ENCODE measurements at places on chromosomes 16 and 17.

- no peak for DNase-seq
These were observed 31.7 kb downstream of the ADCY7 start for GRCh38 chr16:50298075-50298460.

GRCh38 chr17:52546990-52547389 is 388.5 kb upstream of the CA10 start:
- no peak for DNase-seq

DNA sequence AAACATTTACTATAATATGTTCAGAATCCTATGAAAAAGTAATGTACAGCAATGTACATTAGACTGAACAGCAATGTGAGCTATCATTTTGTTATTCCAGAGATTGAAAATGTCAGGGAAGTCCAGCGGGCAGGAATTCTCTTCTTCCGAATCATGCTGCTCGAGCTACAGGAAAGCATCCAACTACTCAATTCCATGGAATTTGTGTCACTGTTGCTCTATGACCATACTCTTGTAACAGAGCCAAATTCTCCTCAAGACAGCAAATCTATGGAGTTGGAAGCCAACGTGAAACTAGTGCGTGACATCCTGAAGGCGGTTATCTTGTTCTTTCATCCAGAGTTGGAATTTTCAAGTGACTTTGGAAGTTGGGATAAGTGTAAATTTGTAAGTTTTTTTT is 24.8 kb upstream of the NSRP1 start:
- no peak for DNase-seq

DNA sequence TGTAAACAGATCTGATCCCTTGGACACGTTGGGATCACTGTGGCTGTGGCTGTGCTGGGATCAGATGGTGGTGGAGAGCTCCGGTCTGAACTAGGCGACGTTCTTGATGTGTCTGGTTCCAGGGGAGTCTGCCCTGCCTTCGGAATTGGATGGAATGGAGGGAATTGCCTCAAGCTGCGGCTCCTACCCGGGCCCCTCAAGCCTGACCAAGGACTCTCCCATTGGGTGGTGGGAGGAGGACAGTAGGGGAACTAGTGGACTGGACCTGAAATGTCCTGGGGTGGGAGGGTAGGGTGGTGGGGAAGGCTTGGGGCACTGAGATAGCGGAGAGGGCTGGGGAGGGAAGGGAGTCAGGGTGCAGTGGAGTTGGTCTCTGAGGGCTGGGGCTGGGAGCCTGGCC is 3.2 kb upstream of the UBALD1 start:
- DNase-seq: no peak

GRCh38 chr16:71303938-71304337 is 14.7 kb upstream of the CMTR2 start:
- DNase-seq: no peak

DNA sequence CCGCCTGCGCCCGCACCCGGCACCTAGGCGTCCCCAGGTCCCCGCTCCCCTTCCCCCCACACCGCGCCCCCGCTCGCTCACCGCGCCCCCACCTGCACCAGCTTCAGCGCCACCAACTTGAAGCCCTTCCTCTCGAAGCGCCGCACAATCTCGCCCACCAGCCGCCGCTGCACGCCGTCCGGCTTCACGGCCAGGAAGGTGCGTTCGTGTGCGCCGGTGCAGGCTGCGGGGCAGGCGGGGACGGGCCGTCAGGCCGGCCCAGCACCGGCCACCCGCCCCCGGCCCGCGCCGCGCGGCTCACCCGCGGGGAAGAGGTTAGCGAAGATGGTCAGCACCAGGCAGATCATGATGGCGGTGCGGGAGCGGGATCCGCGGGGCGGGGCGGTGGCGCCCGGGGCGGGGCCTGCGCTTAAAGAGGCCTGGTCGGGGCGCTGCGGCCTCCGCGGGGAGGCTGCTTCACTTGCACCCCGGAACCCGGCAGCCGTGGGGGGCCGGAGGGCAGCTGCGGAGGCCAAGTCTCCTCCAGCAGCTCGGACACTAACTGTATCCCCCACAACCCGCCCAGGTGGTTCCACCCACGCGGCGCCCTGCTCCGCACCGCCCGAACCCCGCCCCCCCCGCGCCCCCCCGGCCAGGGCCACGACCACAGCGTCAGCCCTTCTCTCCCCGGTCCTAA is at the start of gene NME3:
TSS of gene NME3 (minus strand) at position 356 of the 676 bp plus-strand sequence. CDS start at position 347, 9 bp downstream.
- DNase-seq: peak; percentile 74

- DNase-seq: no peak
These were observed 9.4 kb upstream of the PSMC5 start for GRCh38 chr17:63817736-63818385.

DNA sequence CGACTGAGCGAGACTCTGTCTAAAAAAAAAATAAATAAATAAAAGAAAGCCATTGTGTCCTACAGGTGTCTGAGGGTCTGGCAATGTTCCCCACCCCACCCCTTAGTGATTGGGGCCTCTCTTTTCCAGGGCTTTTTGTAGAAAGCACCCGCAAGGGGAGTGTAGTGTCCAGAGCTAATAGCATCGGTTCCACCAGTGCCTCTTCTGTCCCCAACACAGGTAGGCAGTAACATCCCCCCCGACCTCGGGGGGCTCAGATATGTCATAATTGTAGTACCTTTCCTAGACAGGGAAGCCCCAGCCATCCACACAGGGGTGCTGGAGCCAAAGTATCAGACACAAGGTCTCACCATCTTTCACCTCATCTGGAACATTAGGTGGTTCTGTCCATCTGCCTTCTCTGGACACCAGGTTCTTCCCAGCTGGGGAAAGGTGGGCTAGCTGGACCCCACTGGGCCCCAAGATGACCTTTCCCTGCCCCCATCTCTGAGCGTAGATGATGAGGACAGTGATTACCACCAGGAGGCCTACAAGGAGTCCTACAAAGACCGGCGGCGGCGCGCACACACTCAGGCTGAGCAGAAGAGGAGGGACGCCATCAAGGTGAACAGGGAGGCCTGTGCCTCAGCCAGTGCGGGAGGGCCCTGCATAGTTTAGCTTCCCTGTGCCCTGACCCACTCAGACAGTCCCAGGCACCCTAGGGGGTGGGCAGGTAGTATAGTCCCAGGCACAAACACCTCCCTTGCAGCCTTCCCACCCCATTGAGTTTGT is 1.6 kb downstream of the MLX start:
- no peak for DNase-seq

- peak; percentile 80 for DNase-seq
These were observed 3.4 kb upstream of the MLLT6 start for GRCh38 chr17:38701504-38702165.

DNA sequence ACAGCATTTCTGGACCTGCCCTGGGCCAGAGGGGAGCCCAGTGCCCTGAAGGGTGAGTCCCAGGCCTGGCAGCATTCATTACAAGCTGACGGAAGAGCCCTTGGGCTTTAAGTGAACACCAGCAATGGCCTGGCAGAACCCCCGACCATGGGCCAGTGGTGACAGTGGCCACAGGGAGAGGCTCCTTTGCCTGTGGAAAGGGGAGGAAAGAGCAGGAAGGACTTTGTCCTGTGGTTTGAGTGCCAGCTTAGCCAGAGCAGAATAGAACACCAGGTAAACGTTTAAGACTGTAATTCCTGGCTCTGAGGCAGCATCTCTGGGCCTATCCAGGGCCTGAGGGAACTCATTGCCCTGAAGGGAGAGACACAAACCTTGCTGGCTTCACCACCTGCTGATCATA is 34.3 kb upstream of the ATP2C2 start:
- DNase-seq: no peak

DNA sequence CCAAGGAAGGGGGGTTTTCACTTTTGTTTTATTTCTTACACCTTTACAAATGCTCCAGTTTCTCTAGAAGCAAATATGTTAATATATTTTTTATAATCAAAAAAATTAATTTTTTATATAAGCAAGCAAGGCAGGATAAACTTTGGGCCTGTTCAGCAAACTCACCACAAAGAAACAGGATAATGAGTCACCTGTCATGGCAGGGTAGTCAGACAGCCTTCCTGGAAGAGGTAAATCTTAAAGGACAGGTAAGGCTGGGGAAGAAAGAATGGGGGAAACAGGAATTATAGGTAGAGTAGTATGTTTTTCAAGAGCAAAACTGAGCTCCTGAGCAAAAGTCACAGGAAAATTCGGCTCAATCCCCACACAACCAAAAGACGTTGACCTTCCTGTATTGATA is 186.3 kb upstream of the SOX9 start:
- no peak for DNase-seq

- DNase-seq: no peak
These were observed 37.9 kb downstream of the AMFR start for GRCh38 chr16:56387396-56387795.

DNA sequence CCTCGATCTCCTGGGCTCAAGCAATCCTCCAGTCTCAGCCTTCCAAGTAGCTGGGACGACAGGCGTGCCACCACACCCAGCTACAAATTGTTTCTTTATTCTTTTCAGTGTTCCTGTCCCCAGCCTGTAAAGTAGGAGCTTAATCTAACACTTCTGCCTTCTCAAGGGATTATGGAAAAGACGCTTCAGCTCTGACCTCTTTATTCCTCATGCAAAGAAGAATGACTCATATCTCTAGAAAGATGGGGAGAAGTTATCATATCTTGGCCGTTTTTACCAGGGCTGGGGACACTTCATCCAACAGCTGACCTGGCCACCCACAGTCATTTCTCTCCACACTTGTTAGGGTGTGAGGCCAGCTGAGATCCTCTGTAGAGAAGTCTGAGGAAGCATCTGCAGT is 172.6 kb downstream of the HAPSTR1 start:
- no peak for DNase-seq

DNA sequence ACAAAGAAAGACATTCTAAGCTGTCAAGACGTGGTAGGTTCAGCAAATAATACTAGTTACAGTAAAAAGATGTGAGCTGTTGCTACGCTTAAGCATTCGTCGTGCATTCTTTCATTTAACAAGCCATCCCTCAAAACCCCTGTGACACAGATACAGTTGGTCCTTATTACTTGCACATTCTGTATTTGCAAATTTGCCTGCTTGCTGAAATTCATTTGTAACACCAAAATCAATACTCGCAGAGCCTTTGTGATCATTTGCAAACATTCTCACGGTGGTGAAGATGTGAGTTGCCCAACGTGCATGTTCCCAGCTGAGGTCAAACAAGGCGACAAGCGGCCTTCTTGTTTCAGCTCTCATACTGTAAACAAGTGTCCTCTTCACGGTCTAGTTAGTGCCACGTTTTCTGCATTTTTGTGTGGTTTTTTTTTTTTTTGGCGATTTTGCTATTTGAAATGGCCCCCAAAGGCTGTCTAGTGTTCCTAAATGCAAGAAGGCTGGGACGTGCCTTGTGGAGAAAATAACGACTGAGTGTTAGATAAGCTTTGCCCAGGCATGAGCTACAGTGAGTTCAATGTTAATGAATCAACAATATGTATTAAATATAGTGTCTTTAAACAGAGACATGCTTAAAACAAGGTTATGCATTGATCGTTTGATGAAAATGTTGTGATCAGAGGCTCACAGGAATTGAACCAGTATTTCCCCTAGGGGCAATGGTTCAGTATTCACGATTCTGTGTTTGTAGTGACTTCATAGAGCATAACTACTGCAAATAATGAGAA is 84.1 kb downstream of the RAB11FIP4 start:
- no peak for DNase-seq

DNA sequence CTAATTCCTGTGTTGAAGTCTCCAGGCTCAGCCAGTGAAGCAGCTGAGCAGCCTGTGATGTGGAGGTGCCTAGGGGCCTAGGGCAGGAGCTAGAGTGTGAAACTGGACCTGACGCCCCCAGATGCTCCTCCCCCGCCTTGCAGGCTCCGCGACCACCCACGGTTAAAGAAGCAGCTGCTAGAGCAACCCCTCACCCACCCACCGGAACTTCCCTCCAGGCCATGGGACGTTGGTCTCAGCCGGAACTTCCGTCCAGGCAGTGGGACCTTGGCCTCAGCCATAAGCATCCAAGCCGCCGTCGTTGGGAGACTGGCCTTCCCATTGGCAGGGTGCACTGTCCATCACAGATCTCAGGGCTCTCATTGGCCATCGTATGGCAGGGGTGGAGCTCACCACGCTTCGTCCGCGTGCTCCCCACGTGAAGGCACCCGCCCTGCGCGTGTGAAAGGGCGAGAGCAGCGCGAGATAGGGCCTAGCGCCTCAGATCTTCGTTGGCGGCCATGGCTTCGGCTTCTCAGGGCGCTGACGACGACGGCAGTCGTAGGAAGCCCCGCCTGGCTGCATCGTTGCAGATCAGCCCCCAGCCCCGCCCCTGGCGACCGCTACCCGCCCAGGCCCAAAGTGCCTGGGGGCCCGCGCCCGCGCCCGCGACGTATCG is at the start of gene ADAD2:
TSS of gene ADAD2 (plus strand) at position 427 of the 658 bp plus-strand sequence. CDS start at position 501, 74 bp downstream.
- DNase-seq: no peak

- DNase-seq: no peak
These were observed 13.0 kb downstream of the ACTG1 start for GRCh38 chr17:81499601-81499970.

- no peak for DNase-seq
These were observed 165.0 kb upstream of the CACNG3 start for GRCh38 chr16:24091125-24091524.

GRCh38 chr16:83717814-83718213 is 90.0 kb upstream of the HSBP1 start:
- DNase-seq: no peak

Data from CD4-positive, alpha-beta T cell treated with Interleukin-15 for 4 hours (primary cell).